ENCODE measurements at places on chromosomes 6 and 20. TPM values are rescaled to one million over a fixed set of nuclear protein-coding genes. Genes with fewer than 3 reads are reported as not detected.

Gene TMEM170B
- 2.2 TPM for total RNA-seq

Gene SNPH
- 13.6 TPM for total RNA-seq

Gene OTOR
- not detected for total RNA-seq

Gene FRS3
- 3.7 TPM for total RNA-seq

Gene PPP1R3G
- not detected for total RNA-seq

Gene ADGRB3
- total RNA-seq, result not detected

Gene EFCAB8
- total RNA-seq, result 0.75 TPM

Gene NEDD9
- total RNA-seq, result 44.2 TPM

Gene SPATA25
- total RNA-seq, result 0.64 TPM

Gene EDN3
- total RNA-seq, result not detected

Gene HMGCLL1
- total RNA-seq, result not detected

Gene ID4
- not detected for total RNA-seq

Gene PCIF1
- total RNA-seq, result 118 TPM

Gene NKX2-2
- total RNA-seq, result not detected
